ENCODE measurements at places on chromosomes 5 and 9. TPM values are rescaled to one million over a fixed set of nuclear protein-coding genes. Genes with fewer than 3 reads are reported as not detected.
A peak's percentile ranks its signal among the peaks of the same experiment; 100 is the strongest.

The OLFM1 gene
- not detected for total RNA-seq

GRCh38 chr5:90934091-90934719, 375.6 kb downstream of the ADGRV1 start:
- no peak overlapping the region for H3K4me3 ChIP-seq
- no peaks in the 10 kb centered on the region for H3K4me1 ChIP-seq
- no peaks in the 10 kb centered on the region for H3K27me3 ChIP-seq
- H3K36me3 ChIP-seq: no peaks in the 10 kb centered on the region
- H3K27ac ChIP-seq: no peak overlapping the region

The LCN15 gene
- total RNA-seq: not detected

DNA sequence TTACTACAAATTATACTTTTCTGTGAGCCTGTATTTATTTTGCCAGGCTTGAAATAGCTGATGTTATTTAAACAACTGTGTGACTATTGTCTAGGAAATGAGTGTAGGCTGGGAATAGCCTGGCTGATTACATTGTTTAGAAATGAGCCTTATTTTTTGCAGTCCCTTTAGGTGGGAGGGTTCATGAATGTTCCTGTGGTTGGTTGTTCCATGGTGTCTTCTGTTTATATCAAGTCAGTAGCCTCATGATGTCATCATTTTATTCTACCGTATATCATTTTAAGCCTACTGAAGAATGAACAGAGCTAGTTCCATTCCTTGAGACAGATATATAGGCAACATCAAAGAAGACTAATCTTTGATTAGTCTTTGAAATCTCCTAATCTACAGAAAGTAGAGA, 53.1 kb downstream of the MAP1B start:
- no peaks in the 10 kb centered on the region for H3K36me3 ChIP-seq
- DNase-seq: no peak
- H3K4me3 ChIP-seq: no peak overlapping the region
- no peaks in the 10 kb centered on the region for H3K4me1 ChIP-seq
- H3K27me3 ChIP-seq: no peaks in the 10 kb centered on the region
- H3K27ac ChIP-seq: no peak overlapping the region

GRCh38 chr5:151578326-151579025, 12.7 kb downstream of the FAT2 start:
- H3K36me3 ChIP-seq: no peaks in the 10 kb centered on the region
- DNase-seq: no peak
- H3K27me3 ChIP-seq: no peaks in the 10 kb centered on the region
- H3K4me1 ChIP-seq: peaks cover 7% of the 10 kb centered on the region
- H3K27ac ChIP-seq: peak overlapping the region; percentile 17
- no peak overlapping the region for H3K4me3 ChIP-seq

- H3K4me1 ChIP-seq: no peaks in the 10 kb centered on the region
- no peaks in the 10 kb centered on the region for H3K27me3 ChIP-seq
- H3K27ac ChIP-seq: no peak overlapping the region
- H3K36me3 ChIP-seq: no peaks in the 10 kb centered on the region
These were observed 38.0 kb downstream of the RASGEF1C start for GRCh38 chr5:180170810-180171567.

DNA sequence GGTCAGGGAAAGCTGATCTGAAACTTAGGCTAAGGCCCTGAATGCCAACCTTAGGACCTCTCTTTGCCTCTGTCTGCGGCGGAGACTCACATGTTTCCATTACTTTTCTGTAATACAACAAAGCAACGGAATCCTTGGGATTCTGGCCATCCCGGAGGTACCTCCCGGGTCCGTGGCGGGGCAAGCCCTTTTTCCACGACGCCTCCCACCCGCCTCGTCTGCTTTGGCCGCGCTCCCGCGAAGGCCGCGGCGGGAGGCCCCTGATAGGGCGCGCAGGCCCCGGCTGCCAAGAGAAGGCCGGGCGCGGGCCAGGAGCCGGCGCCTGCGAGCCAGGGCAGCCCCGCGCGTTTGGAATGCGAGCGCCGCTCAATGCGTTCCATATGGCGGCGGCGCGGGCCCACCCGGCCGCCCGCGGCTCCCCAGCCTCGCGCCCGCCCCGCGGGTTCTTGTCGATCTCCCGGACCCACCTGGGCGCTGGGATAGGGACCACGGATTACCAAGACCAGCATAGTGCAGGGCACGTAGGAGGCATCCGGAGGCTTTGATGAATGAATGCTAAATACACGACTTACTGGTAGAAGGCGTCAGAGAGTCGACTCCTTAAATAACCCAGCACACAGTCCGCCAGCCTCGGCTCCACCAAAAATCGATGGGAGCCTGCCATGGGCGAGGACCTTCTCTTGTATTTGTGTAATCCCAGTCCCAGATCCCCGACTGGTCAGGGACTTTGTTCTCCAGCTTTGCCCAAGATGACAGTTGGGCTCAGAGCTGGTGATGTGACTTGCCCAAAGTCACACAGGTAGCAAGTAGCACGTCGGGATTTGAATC, 17.5 kb upstream of the PHF19 start:
- no peaks in the 10 kb centered on the region for H3K27me3 ChIP-seq
- DNase-seq: no peak
- H3K36me3 ChIP-seq: no peaks in the 10 kb centered on the region
- no peak overlapping the region for H3K27ac ChIP-seq
- no peak overlapping the region for H3K4me3 ChIP-seq

DNA sequence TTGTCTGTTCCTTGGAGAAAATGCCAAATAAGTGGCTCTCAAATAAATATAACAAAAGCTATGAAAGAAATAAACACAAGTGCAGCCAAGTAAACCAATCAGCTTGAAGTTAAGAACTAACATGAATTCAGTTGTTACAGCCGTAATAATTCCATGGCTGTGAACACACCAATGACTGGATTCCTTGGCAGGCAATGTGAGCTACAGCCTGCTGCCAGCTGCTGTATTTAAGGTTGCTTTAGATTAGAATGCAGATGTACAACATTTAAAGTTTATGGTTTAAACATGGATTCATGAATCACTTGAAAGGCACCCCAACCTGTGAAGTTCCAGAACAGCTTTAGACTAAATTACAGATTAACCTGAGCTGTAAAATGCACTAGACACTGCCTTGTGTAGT, 626.4 kb upstream of the SEMA6A start:
- H3K4me1 ChIP-seq: no peaks in the 10 kb centered on the region
- DNase-seq: no peak
- H3K27ac ChIP-seq: no peak overlapping the region

- H3K36me3 ChIP-seq: no peaks in the 10 kb centered on the region
- no peak overlapping the region for H3K4me3 ChIP-seq
- H3K4me1 ChIP-seq: no peaks in the 10 kb centered on the region
- H3K27ac ChIP-seq: no peak overlapping the region
These were observed 14.1 kb upstream of the LURAP1L start for GRCh38 chr9:12760758-12761157.

DNA sequence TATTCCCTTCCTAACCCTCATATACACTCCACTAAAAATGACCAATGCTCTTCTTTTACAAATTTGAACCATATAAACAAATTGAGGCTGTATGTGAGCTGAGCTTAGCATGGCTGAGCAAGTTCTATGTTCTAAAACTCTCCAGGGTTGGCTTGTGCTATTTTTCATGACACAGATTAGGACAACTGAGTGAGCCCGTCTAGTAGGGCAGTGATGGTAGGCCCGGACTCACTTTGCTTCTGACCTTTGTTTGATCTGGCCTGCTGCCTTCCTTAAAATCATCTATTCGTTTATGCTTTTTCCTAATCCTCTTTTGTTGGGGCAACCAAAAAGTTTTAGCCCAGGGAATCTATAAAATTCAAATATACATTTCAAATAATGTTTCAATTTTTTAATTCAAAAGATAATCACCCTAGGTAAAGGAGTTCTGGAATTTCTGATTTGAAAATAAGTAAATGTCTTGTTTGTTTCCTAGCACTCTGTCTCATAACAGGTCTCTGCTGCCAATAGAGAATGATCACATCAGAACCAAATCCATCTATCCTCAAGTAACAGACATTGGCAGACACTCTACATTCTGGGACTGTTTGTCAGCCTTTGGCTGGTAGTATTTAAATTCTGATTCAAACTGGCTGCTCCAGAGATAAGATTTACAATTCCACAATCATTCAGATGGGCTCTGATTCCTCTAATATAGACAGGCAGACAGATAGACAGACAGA, 217.0 kb upstream of the TARS1 start:
- no peaks in the 10 kb centered on the region for H3K36me3 ChIP-seq
- H3K4me1 ChIP-seq: no peaks in the 10 kb centered on the region
- DNase-seq: no peak
- no peak overlapping the region for H3K27ac ChIP-seq
- H3K4me3 ChIP-seq: no peak overlapping the region

GRCh38 chr9:98774746-98775145, 21.6 kb downstream of the ANKS6 start:
- no peak overlapping the region for H3K4me3 ChIP-seq
- no peak for DNase-seq
- H3K36me3 ChIP-seq: peaks cover 11% of the 10 kb centered on the region
- H3K27ac ChIP-seq: no peak overlapping the region
- H3K27me3 ChIP-seq: no peaks in the 10 kb centered on the region

- peaks cover 35% of the 10 kb centered on the region for H3K4me1 ChIP-seq
- H3K27me3 ChIP-seq: no peaks in the 10 kb centered on the region
- peaks cover 26% of the 10 kb centered on the region for H3K36me3 ChIP-seq
These were observed 19.3 kb downstream of the OTULINL start for GRCh38 chr5:14600846-14601245.

The ELP1 gene
- 21.8 TPM for total RNA-seq

The TEK gene
- total RNA-seq: not detected

DNA sequence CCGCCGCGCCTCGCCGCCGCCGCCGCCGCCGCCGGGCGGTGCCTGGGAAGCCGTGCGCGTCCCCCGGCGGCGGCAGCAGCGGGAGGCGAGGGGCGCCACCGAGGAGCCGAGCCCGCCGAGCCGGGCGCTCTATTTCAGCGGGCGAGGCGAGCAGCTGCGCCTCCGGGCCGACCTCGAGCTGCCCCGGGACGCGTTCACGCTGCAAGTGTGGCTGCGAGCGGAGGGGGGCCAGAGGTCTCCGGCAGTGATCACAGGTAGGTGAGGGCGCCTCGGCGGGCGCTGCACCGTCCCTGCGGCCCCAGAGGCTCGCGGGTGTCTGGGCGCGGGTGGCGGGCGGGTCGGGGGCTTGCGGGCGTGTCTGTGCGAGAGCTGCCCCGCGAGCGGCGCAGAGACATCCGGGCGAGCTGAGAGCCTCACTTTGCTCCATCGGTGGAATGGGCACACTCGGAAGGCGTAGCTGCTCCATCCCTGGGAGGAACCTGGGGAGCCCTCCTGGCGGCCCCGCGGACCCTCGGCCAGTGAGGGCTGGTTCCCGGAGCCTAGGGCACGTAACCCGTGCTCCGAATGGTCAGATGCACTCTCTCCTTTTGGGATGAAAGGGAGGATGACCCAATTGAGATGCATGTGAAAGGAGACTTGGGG, 864 bp downstream of the PAPPA start:
- H3K27ac ChIP-seq: no peak overlapping the region
- no peaks in the 10 kb centered on the region for H3K36me3 ChIP-seq
- H3K4me1 ChIP-seq: no peaks in the 10 kb centered on the region
- peaks cover 23% of the 10 kb centered on the region for H3K27me3 ChIP-seq
- DNase-seq: no peak
